M059J (cell line): ENCODE measurements at places on chromosomes 16 and 17. TPM values are rescaled to one million over a fixed set of nuclear protein-coding genes. Genes with fewer than 3 reads are reported as not detected.

DNA sequence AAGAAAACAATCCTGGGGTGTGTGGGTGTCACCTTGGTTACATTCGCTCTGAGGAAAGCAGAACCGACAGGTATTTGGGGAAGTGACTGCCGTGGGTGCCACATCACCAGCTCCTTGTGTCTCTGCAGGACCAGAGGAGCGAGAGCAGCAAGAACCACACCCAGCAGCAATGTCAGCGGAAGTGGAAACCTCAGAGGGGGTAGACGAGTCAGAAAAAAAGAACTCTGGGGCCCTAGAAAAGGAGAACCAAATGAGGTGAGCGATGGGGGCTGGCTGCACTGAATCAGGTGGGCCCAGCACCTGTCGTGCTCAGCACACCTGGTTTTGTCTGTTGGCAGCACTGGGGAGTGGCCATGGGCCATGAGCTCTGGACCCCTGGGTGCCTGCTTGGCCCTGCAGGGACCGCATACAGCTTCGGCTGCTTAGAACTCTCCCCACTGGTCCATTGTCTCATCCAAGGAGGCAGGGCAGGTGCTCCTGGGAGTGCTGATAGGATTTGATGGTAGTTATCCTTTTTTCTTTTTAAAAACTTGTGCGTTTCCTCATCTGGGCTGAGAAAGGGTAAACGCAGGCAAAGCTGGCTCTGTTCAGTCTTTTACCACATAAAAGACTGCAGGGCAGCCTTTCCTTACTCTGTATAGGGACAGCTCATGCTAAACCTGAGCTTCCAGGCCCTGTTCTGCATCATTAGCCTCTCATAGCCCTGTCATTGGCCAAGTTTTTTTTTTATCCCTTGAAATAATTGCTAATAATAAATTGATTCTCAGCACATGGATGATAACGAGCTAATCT, 29.4 kb downstream of the HMOX2 start:
- no peak for DNase-seq

- DNase-seq, result no peak
Observed at GRCh38 chr17:34865716-34866115, 95.5 kb downstream of the CCT6B start.

- peak; percentile 38 for DNase-seq
Observed at GRCh38 chr17:76138234-76138895, 2.7 kb downstream of the FOXJ1 start.

- no peak for DNase-seq
Observed at GRCh38 chr16:11699234-11699894, 31.1 kb downstream of the SNN start.

DNA sequence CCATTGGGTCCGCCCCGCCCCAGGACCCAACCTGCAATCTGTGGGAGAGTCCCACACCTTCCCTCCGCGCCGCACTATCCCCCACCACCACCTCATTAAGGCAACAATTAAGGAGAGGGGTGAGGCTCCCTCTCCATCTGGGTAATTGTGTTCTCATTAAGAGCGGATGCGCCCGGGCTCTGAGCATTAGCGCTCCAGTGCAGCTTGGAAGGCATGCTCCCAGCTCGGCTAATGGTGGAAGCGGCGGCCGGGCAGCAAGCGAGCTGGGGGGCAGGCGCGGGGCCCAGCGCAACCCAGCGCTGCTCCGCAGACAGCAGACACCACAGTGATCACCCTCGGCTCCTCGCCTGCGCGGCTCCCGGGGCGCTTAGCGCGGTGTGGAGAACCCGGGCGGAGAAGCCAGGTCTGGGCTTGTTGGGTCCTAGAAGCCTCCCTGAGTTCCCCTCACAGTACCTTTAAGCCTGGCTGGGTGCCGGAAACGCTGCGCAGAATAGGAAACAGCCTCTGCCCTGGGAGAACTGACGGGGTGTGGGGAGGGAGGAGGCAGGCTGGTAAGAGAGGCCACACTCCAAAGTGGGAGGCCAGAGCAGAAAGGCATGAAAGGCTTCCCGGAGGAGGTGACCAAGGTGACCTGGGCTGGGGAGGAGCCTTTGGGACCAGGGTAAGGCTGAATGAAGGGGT, 6.4 kb downstream of the CBLN1 start:
- DNase-seq, result no peak

Gene SDR42E1
- total RNA-seq, result 0.64 and 1.3 TPM in 2 replicates

Gene KRT9
- total RNA-seq, result not detected in 2 replicates

Gene KRTAP9-4
- not detected in 2 replicates for total RNA-seq
